Keratinocyte (primary cell): ENCODE measurements at places on chromosomes 2 and 18.

DNA sequence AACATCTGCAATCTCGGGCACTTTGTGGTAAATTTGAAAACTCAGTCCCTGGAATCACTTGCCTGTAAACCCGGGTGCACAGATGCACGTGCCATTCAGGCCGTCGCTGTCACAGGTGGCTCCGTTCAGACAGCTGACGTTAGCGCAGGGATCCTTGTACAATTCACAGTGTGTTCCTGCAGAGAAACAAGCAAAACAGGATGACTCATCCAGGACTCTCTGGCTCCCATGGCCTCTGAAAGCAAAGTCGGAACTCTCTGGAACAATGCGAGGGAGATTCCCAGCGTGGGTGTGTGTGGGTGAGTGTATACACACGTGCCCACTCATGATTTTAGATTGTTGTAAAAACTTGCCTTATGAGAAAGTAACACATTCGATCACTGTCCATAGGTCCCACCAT is 136.1 kb upstream of the PID1 start:
- peak; percentile 93 for DNase-seq
- no peaks in the 10 kb centered on the region for H3K36me3 ChIP-seq
- H3K27me3 ChIP-seq, result no peaks in the 10 kb centered on the region
- H3K4me3 ChIP-seq, result peak overlapping the region; percentile 54

DNA sequence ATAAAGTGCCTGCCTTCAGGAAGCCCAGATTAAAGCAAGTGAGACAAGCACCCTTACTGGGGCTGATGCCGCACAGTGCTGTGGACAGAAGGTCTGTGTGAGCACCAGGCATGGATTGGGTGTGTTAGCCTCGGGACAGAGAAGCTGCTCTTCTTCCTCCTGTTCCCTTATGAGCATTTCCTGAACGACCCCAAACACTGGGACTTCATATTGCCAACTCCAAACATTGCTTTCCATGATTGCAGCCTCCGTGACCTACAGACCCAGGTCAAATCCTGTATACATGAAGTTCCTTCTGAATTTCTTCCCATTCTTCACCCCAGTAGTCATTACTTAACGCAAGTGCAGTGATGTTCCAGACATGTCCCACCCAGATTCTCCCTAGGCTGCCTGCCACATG is 129.8 kb upstream of the ALKAL2 start:
- no peak overlapping the region for H3K4me3 ChIP-seq
- no peaks in the 10 kb centered on the region for H3K27me3 ChIP-seq
- H3K27ac ChIP-seq, result no peak overlapping the region
- no peaks in the 10 kb centered on the region for H3K36me3 ChIP-seq

- H3K27me3 ChIP-seq, result no peaks in the 10 kb centered on the region
- H3K36me3 ChIP-seq, result no peaks in the 10 kb centered on the region
- no peaks in the 10 kb centered on the region for H3K4me1 ChIP-seq
- H3K27ac ChIP-seq, result no peak overlapping the region
- DNase-seq, result no peak
- no peak overlapping the region for H3K4me3 ChIP-seq
Measured at GRCh38 chr2:42256505-42256904, 87.4 kb downstream of the EML4 start.

- no peak overlapping the region for H3K27ac ChIP-seq
- H3K36me3 ChIP-seq, result no peaks in the 10 kb centered on the region
- H3K4me3 ChIP-seq, result no peak overlapping the region
- no peak for DNase-seq
Measured at GRCh38 chr2:139946690-139947089, 1166.5 kb upstream of the NXPH2 start.

GRCh38 chr2:24543252-24543651 is 52.2 kb downstream of the NCOA1 start:
- H3K36me3 ChIP-seq, result no peaks in the 10 kb centered on the region
- DNase-seq, result no peak
- H3K4me3 ChIP-seq, result no peak overlapping the region
- no peaks in the 10 kb centered on the region for H3K4me1 ChIP-seq
- H3K27me3 ChIP-seq, result no peaks in the 10 kb centered on the region

DNA sequence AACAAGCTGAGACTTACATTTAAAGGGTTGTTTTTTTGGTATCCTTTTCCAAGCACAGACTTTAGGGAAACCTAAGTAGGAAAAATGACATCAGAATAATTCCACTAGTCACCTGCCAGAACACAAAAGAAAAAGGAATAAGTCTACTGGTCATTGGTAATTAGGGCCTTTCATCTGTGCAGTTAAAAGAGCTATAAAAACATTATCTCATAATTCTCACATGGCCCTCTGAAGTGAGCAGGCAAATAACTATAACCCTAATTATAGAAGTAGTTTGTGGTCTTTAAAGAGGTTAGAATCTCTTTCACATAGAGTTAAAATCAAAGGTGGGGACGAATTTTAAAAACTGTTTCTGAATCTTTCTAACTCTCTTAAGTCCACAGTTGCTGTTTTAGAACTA is 111.1 kb upstream of the B3GNT2 start:
- no peak overlapping the region for H3K27ac ChIP-seq
- no peak for DNase-seq
- no peaks in the 10 kb centered on the region for H3K36me3 ChIP-seq
- no peaks in the 10 kb centered on the region for H3K27me3 ChIP-seq
- H3K4me1 ChIP-seq, result no peaks in the 10 kb centered on the region

GRCh38 chr18:57029761-57030160 is 117.1 kb upstream of the BOD1L2 start:
- no peaks in the 10 kb centered on the region for H3K4me1 ChIP-seq
- H3K27me3 ChIP-seq, result no peaks in the 10 kb centered on the region

DNA sequence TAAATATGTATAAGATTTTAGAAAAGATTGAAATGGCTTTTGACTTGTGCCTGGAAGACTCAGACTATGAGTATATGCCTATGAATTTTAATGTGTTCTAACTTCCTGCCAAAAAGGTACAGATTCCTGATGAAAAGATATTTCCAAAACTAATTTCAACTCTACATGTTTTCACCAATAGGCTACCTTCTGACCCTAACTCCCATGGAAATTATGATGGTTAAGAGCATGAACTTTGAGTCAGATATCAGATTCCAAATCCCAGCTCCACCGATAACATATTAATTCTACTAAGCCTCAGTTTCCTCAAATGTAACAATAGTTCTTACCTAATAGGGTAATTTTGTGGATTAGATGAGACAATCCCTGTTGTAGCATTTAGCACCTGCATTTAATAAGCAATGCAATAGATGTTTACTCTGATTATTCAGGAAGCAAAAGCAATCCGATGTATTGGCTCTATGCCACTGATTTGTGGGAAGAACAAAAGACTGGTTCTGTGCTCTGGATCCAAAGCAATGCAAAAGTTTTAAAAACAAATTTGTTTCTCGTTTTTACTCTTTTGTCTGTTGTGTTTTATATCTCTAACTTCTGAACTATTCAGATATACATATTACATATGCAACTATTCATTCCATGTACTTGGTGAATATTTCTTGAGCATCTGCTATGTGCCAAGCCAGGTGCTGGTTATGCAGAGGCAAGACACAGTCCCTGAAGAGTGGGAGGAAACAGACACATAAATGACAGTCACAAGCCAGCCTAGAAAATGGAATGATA is 115.4 kb downstream of the GATA6 start:
- no peaks in the 10 kb centered on the region for H3K27me3 ChIP-seq
- peak overlapping the region; percentile 68 for H3K27ac ChIP-seq
- H3K36me3 ChIP-seq, result no peaks in the 10 kb centered on the region
- no peak for DNase-seq

DNA sequence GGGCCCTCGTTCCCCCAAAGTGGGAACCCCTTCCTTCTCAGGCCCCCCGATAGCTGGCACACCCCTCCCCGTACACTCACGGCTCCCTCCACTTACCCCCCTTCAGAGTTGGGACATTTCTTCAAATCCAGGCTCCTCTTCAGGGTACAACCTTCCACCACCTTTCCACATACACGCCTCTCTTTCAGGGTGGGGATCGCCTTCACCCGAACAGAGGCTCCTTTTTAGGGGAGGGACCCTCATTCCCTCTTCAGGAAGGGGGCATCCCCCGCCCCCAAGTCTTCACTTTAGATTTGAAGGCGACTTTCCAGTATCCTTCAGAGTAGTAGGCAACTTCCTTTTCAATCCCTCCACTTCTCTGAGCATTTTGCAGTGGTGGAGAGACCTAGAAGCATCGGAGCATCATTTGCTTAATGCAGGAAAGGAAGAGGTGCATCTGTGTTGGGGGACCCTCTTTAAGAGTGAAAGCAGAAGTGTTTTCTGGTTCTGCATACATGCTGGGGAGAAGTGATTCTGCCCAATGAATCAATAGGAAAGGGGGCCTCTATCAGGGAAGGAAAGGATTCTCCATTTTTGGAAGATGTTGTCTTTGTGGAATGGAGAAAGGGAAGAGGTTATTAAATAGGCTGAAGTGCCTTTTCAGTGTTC is 845 bp downstream of the EML4 start:
- H3K36me3 ChIP-seq, result no peaks in the 10 kb centered on the region
- no peaks in the 10 kb centered on the region for H3K27me3 ChIP-seq
- H3K4me3 ChIP-seq, result peak overlapping the region; percentile 88
- peak overlapping the region; percentile 78 for H3K27ac ChIP-seq
- DNase-seq, result no peak
- peaks cover 17% of the 10 kb centered on the region for H3K4me1 ChIP-seq

DNA sequence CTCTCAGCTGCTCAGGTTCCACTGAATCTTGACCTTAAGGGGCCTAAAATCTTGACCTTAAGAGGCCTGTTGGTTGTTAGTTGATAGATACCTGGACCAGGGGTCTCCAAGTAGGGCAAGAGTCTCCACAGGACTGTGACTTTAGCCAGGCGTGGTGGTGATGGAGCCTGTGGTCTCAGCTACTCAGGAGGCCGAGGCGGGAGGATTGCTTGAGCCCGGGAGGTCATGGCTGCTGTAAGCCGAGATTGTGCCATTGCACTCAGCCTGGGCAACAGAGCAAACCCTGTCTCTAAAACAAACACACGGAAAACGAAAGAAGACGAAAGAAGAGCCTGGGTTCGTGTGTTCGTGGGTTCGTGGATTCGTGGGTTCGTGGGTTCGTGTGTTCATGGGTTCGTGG is 120.2 kb upstream of the CTDP1 start:
- no peaks in the 10 kb centered on the region for H3K36me3 ChIP-seq
- H3K4me1 ChIP-seq, result no peaks in the 10 kb centered on the region
- no peak overlapping the region for H3K4me3 ChIP-seq
- H3K27ac ChIP-seq, result no peak overlapping the region
